ENCODE measurements at places on chromosomes 2 and 18.

- DNase-seq, result no peak
Measured at GRCh38 chr2:111019381-111019780, 101.3 kb upstream of the BCL2L11 start.

- no peak for DNase-seq
Measured at GRCh38 chr2:240146141-240146561, 5.7 kb upstream of the OTOS start.

DNA sequence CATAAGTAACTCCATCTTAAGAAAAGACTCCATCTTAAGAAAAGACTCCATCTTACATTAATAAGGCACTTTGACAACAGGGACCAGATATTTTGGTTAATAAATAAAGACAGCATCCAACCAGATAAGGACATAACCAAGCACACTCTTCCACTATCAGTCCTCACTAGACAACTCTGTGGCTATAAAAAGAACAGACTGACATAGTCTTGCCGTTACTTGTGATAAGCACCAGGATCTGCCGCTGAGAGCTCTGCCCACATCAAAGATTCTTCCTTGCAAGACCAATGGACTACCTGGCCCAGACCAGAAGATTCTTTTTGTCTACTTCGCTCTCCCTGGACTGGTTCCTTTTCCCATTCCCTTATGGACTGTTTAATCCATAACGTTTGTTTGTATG lies 667.4 kb downstream of the NYAP2 start:
- no peak for DNase-seq

DNA sequence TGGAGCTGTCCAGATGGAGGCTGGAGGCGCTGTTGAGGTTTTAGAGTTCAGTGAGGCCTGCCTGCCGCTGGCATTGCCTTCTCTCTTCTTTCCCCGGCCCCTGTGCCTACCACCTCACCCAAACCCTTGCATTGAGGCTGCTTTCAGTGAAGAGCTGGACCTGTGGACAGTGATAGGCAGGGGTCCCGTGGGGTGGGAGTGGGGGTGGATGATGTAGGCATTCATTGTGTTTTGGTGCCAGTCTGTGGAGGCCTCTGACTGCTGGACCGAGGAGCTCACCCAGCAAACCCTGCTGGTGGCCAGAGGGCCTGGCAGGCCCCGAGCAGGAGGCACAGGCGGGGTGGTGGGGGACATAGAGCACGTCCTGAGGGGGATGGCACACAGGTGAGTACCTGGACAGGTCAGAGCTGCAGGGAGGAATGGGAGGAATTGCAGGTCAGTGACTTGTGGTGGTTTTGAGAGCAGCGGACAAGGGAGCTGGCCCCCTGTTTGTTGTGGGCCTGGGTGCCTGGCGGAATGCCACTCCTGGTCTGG lies 35.6 kb downstream of the NGEF start:
- DNase-seq, result no peak

GRCh38 chr2:110707386-110707965 lies 24.9 kb upstream of the ACOXL start:
- no peak for DNase-seq

DNA sequence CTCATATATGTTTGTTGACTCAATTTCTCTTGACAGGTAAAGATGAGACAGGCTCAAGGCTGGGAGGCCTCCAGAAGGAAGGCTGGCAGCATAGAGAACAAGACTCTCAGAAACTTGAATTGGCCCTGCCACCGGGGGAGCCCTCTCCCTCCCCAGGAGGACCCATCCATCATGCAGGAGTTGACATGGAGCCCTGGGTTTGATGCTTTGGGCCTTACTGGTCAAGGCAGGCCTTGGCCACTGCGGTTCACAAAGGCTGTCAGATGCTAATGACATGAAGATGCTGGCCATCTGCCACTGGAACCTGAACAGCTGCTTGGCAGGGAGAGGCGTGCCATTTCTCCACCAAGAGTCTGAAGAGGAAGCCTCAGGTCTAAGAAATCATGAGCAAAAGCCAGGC lies 193.6 kb downstream of the MTCL1 start:
- no peak for DNase-seq

DNA sequence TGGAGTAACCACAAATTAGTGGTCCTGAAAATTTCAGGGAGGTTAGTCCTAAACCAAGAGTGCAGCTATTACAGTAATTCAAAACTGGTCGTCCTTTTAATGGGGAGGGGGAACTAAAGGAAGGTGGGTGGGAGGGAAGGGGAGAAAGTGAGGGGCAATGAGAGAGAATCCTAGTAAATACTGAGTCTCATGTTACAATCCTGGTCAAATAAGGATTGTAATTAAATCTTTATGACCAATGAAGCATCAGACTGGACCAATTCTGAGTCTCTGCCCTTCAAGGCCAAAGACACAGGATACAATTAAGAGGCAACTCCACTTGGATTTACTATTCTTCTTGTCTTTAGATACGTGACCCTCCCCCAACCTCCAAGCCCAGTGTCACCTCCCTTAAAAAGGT lies 262.9 kb downstream of the BCL11A start:
- DNase-seq, result no peak

GRCh38 chr2:46481198-46482193 lies 2.1 kb downstream of the TMEM247 start:
- DNase-seq, result no peak

DNA sequence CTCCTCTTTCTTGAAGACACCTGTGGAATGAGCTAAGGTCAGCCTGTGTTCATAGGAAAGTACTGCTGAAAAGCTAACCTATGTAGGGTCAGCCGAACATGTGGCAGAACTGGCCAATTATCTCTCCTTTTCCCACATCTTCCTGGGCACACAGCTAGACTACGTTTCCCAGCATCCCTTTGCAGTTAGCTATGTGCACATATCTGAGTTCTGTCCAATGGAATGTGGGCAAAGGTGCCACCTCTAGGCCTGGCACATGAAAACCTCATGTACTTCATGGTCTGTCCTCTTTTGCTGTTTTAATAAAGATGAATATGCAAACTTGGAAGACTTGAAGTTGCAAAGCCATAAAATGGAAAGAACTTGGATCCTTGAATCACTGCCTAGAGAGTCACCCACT lies 352.6 kb downstream of the TNS1 start:
- no peak for DNase-seq

- DNase-seq, result no peak
Measured at GRCh38 chr2:156343096-156343939, 10.8 kb upstream of the NR4A2 start.

DNA sequence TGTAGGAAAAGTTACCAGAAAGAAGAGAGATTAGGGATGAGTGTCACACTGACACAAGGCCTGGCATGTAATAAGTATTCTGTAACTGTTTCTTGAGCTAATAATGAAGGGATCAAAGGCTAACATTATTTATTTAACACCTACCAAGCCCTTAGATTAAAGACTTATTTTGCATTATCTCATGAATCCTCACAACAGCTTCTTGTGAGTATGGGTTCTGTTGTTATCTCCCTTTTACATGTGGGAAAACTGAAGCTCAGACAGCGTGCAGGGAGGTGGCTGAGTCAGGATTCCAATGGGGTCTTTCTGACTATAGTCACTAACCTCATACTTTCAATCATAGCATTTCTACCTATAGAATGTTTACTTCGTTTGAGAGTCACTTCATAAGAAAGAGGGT lies 79.0 kb upstream of the PROKR1 start:
- DNase-seq, result no peak

DNA sequence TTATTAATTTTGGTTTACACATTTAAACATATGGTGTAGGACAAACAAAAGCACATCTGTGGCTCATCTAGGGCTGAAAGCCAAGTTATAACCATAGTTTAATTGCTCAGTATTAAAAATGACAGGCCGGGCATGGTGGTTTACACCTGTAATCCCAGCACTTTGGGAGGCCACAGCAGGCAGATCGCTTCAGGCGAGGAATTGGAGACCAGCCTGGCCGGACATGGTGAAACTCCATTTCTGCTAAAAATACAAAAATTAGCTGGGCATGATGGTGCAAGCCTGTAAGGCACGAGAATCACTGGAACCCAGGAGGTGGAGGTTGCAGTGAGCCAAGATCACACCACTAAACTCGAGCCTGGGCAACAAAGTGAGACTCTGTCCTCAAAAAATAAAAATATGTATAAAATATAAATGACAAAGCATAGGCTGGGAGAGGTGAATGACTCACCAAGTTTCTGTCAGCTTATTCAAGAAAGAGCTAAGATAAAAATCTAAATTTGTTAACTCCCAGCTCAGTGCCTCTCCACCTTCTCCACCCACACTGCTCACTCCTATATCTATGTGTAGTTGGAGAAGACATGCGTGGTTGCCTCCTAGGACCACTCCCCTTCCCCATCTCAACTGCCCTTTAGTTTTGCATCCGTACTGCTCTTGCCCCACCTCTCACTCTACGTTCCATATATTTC lies 79.2 kb upstream of the PID1 start:
- no peak for DNase-seq

GRCh38 chr2:164764996-164765395 lies 76.6 kb downstream of the COBLL1 start:
- DNase-seq, result no peak

GRCh38 chr2:199749571-199749970 lies 101.4 kb downstream of the FTCDNL1 start:
- DNase-seq, result no peak

- no peak for DNase-seq
Measured at GRCh38 chr2:101677658-101678057, 19.8 kb upstream of the MAP4K4 start.

GRCh38 chr2:239958473-239958765 lies 66.7 kb downstream of the NDUFA10 start:
- DNase-seq, result no peak

DNA sequence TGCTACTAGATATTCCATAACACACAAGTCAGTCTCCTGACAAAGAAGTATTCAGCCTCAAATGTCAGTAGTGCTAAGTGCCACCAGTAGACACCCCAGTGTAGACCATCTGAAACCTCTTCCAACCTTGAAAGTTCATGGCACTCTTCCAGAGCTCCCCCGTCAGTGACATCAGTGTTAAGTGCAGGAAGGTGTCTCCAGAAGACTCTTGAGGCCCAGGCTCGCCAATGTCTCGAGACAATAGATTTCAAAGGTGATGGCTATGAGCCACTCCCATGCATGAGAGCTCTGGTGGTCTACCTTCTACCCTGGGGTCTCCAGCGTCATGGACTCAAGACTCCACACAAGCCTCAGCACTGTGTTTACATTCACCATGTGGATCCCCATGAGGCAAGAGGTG lies 183.8 kb downstream of the SMAD2 start:
- DNase-seq, result no peak

DNA sequence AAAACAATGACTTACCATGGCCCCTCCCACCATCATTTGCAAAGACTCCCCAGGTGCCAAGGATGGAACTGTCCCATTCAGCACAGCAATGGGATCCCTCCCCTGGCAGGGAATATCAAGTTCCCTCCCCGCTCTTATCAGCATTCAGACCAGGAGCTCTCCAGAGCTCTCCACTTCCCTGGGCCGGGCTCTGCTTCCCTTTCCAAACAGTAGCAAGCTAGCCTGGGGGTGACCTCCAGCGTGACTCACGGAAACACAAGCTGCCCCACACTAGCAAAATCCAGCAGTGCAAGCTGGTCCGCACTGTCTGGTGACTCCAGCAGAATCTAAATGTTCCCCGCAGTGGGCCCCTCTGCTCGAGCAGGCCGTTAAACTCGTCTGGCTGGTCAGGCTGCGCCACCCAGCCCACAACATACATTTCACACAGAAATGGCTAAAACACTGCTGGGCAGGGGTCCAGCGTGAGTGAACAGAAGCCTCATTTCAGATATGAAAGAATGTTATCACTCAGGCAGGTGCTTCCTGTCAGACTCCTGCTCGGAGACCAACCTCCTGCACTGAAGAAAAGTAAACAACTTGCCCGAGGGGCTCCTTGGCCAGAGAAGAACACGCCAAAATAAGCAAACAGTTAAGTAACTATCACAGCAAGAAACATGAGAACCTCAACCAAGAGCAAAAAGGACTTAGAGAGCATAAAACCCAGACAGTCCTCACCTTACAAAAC lies 33.9 kb downstream of the STAT1 start:
- DNase-seq, result no peak

DNA sequence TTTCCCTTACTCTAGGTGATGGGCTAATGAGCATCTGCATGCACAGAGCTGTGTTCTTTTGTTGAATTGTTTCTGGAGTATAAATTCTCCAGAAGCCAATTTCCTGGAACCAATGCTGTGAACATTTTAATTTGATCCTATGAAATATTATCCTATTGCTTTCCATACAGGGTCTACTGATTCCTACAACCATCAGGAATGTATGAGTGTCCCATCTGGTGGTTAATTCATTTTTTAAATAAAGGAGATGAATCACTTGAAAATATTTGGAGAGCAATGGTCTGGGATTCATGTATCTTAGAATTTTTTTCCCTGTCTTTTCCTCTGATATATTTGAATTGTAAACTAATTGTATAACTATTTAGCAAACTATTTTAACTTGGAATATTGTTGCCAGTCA lies 14.0 kb downstream of the KIF5C start:
- no peak for DNase-seq

- no peak for DNase-seq
Measured at GRCh38 chr2:212385241-212385640, 153.4 kb downstream of the ERBB4 start.

- no peak for DNase-seq
Measured at GRCh38 chr2:104734937-104735586, 118.9 kb upstream of the POU3F3 start.

GRCh38 chr2:100113990-100114433 lies 28.4 kb downstream of the AFF3 start:
- no peak for DNase-seq

DNA sequence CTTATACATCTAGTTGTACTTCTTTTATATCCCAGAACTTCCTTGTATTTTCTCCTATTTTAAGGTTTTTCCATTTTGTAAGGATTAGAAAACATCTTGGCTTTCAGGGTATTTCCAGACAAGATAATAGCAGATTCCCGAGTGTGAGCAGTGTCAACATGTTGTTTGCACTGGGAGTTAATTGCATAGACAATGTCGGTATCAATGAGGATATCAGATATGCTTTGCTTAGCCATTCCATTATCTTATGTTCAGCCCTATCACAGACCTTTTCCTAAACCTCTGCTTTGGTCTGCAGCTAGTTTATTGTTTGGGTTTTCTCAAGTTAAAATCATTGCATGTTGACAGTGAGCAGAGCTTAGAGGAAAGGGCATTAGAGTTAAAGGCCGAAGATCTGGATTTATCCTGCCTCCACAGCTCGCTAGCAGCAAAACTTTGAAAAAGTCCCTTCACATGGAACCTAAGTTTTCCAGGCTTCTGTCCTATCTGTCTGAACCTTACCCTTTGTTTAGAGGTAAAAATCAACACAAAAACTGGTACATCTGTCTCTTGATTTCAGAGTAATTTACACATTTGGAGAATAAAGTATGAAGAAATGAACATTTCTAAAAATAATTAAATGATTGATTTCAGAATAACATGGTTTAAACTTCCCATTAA lies 355.4 kb downstream of the KIAA1328 start:
- no peak for DNase-seq

Measured in activated CD4-positive, alpha-beta T cell treated with anti-CD3 and anti-CD28 coated beads, Interleukin-2, amount 50 U/mL, for 1 hour (primary cell).